ENCODE measurements at places on chromosomes 7 and 10.

- no peak for DNase-seq
- no peaks in the 10 kb centered on the region for H3K4me1 ChIP-seq
- no peak overlapping the region for H3K27ac ChIP-seq
- no peaks in the 10 kb centered on the region for H3K27me3 ChIP-seq
Observed at GRCh38 chr10:127302343-127302742, 106.0 kb upstream of the INSYN2A start.

- H3K4me3 ChIP-seq: no peak overlapping the region
- no peaks in the 10 kb centered on the region for H3K27me3 ChIP-seq
- peak; percentile 25 for DNase-seq
- no peaks in the 10 kb centered on the region for H3K4me1 ChIP-seq
- H3K27ac ChIP-seq: no peak overlapping the region
Observed at GRCh38 chr7:142556740-142557139, 192.5 kb upstream of the PRSS1 start.

- DNase-seq: no peak
- no peaks in the 10 kb centered on the region for H3K27me3 ChIP-seq
- no peaks in the 10 kb centered on the region for H3K36me3 ChIP-seq
- no peak overlapping the region for H3K4me3 ChIP-seq
- no peak overlapping the region for H3K27ac ChIP-seq
Observed at GRCh38 chr10:48224979-48225560, 49.4 kb downstream of the FRMPD2 start.

GRCh38 chr7:40015790-40016296 lies 65.8 kb downstream of the CDK13 start:
- DNase-seq: peak; percentile 56
- H3K4me3 ChIP-seq: no peak overlapping the region
- no peaks in the 10 kb centered on the region for H3K27me3 ChIP-seq

DNA sequence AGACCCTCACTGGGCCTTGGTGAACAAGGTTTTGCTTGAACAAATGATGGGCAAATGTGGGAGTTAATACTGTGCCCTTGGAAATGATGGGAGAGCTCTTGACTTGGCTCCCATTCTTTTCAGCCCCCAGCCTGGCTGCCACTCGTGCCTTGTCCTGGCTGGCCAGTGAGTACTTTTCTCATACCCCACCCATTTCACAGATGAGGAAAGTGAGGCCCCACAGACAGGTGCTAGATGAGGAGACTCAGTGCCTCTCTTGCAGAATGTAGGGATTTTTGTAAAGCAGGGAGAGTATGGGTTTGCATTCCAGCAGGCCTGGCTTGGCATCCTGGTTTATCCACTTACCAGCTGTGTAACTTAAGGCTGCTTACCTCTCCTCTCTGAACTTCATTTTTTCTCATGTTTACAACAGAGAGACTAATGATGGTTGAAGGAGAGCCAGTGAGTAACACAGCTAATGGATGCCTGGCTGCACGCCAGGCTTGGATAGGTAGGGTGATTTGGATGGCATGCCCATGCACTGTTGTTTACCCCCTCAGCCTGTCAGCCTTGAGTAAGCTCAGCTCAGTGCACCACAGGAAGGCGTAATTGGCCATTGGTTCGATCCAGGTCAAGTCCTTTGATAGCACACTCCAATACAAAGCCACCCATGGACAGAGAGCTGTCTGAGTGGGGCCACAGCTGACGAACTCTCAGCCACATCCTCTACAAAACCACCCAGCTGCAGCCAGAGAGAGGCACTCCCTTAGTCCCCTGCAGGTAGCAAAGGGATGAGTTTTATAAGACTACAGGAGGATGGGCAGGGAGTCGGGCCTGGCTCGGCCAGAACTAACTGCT lies 436.8 kb downstream of the RPS24 start:
- no peaks in the 10 kb centered on the region for H3K36me3 ChIP-seq
- no peak overlapping the region for H3K4me3 ChIP-seq
- H3K4me1 ChIP-seq: peaks cover 25% of the 10 kb centered on the region
- H3K27ac ChIP-seq: no peak overlapping the region
- no peaks in the 10 kb centered on the region for H3K27me3 ChIP-seq

- no peaks in the 10 kb centered on the region for H3K36me3 ChIP-seq
- H3K27me3 ChIP-seq: no peaks in the 10 kb centered on the region
- H3K4me3 ChIP-seq: no peak overlapping the region
Observed at GRCh38 chr7:46210467-46210866, 289.4 kb upstream of the IGFBP3 start.

GRCh38 chr10:63713191-63714144 lies 192.3 kb downstream of the REEP3 start:
- H3K4me1 ChIP-seq: peaks cover 42% of the 10 kb centered on the region
- H3K27ac ChIP-seq: peak overlapping the region; percentile 74
- no peak overlapping the region for H3K4me3 ChIP-seq
- H3K36me3 ChIP-seq: no peaks in the 10 kb centered on the region

DNA sequence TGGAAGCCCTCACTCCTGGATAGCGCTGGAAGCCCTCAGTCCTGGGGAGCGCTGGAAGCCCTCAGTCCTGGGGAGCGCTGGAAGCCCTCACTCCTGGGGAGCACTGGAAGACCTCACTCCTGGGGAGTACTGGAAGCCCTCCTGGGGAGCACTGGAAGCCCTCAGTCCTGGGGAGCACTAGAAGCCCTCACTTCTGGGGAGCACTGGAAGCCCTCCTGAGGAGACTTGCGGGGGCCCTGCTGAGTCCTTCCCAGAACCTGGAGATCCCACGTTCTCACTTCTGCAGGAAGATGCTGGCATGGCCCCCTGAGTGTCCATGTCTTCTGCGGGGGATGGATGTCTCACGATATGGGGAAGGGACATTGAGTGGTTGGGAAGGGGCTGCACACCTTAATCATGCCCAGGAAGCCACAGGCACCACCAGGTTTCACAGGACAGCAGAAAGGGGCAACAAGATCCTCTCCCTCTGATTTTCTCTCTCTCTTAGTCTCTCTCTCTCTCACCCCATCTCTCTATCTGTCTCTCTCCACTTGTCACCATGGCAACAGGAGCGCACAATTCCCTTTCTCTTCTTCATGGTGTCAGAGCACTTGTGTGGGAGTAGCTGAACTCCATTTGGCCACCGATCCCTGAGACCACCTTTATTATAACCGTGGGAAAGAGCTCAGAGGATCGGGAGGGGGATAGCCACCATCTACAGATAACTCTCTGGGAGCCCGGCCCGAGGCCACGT lies 267.0 kb downstream of the TCERG1L start:
- H3K4me3 ChIP-seq: no peak overlapping the region
- no peak overlapping the region for H3K27ac ChIP-seq
- H3K4me1 ChIP-seq: no peaks in the 10 kb centered on the region
- no peak for DNase-seq
- H3K27me3 ChIP-seq: peaks cover 12% of the 10 kb centered on the region
- H3K36me3 ChIP-seq: no peaks in the 10 kb centered on the region

GRCh38 chr10:95332666-95333249 lies 42.0 kb upstream of the PDLIM1 start:
- peaks cover 29% of the 10 kb centered on the region for H3K36me3 ChIP-seq
- no peak overlapping the region for H3K4me3 ChIP-seq
- peaks cover 8% of the 10 kb centered on the region for H3K4me1 ChIP-seq
- DNase-seq: no peak
- no peak overlapping the region for H3K27ac ChIP-seq
- H3K27me3 ChIP-seq: no peaks in the 10 kb centered on the region

GRCh38 chr7:336810-337566 lies 47.0 kb downstream of the FOXL3 start:
- no peaks in the 10 kb centered on the region for H3K36me3 ChIP-seq
- no peak overlapping the region for H3K4me3 ChIP-seq
- H3K4me1 ChIP-seq: peaks cover 37% of the 10 kb centered on the region

- no peak overlapping the region for H3K27ac ChIP-seq
- no peak overlapping the region for H3K4me3 ChIP-seq
- no peaks in the 10 kb centered on the region for H3K36me3 ChIP-seq
- DNase-seq: peak; percentile 67
- peaks cover 3% of the 10 kb centered on the region for H3K4me1 ChIP-seq
Observed at GRCh38 chr7:23055582-23056178, 41.8 kb upstream of the HYCC1 start.

DNA sequence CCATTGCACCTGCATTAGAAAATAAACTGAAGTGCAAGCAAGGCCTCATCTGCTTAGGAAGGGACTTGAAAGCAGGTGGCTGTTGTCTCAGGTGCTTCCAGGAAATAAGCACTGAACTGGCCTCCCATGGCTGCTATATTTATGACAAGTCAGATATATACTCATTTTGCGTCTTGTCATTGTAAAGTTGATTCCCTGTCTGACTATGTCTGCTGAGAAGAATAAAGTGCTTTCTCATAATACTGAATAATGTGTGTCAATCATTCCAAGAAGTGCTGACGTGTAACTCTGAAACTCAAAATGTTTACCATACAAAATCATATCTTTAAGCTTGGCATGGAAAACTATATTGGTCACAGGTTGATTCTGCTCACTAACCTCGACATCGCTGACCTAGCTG lies 44.9 kb upstream of the SVOPL start:
- no peaks in the 10 kb centered on the region for H3K36me3 ChIP-seq
- no peaks in the 10 kb centered on the region for H3K4me1 ChIP-seq
- H3K27ac ChIP-seq: no peak overlapping the region
- H3K27me3 ChIP-seq: peaks cover 2% of the 10 kb centered on the region
- H3K4me3 ChIP-seq: no peak overlapping the region

GRCh38 chr7:6630007-6630849 lies 6.9 kb upstream of the ZNF316 start:
- H3K27ac ChIP-seq: no peak overlapping the region
- no peak overlapping the region for H3K4me3 ChIP-seq
- H3K36me3 ChIP-seq: peaks cover 1% of the 10 kb centered on the region
- H3K4me1 ChIP-seq: no peaks in the 10 kb centered on the region
- H3K27me3 ChIP-seq: no peaks in the 10 kb centered on the region
- DNase-seq: no peak

- no peak for DNase-seq
- H3K4me1 ChIP-seq: no peaks in the 10 kb centered on the region
- H3K36me3 ChIP-seq: no peaks in the 10 kb centered on the region
Observed at GRCh38 chr10:121984463-121984862, 4.5 kb upstream of the TACC2 start.

DNA sequence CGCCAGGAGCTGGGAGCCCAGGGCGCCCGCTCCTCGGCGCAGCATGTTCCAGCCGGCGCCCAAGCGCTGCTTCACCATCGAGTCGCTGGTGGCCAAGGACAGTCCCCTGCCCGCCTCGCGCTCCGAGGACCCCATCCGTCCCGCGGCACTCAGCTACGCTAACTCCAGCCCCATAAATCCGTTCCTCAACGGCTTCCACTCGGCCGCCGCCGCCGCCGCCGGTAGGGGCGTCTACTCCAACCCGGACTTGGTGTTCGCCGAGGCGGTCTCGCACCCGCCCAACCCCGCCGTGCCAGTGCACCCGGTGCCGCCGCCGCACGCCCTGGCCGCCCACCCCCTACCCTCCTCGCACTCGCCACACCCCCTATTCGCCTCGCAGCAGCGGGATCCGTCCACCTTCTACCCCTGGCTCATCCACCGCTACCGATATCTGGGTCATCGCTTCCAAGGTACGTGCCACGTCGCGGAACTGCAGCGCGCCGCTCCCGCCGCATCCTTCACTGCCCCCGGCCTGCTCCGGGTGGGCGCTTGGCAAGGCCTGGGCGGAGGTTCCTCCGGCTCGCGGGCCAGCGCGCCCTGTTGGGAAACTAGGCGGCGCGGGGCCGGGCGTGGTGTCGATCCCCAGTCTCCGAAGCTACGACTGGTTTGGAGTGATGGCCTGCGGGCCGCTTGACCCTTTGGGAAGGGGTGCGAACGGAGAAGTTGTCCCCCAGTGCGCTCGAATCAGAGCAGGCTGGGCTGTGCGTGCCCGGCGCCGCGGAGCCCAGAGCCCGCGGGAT lies 868 bp downstream of the EMX2 start:
- H3K36me3 ChIP-seq: no peaks in the 10 kb centered on the region
- no peak for DNase-seq
- peak overlapping the region; percentile 92 for H3K27ac ChIP-seq
- H3K27me3 ChIP-seq: peaks cover 99% of the 10 kb centered on the region

GRCh38 chr10:31977440-31978155 lies 49.0 kb upstream of the ARHGAP12 start:
- DNase-seq: peak; percentile 51
- peak overlapping the region; percentile 38 for H3K27ac ChIP-seq
- no peaks in the 10 kb centered on the region for H3K4me1 ChIP-seq
- H3K27me3 ChIP-seq: no peaks in the 10 kb centered on the region
- no peak overlapping the region for H3K4me3 ChIP-seq

DNA sequence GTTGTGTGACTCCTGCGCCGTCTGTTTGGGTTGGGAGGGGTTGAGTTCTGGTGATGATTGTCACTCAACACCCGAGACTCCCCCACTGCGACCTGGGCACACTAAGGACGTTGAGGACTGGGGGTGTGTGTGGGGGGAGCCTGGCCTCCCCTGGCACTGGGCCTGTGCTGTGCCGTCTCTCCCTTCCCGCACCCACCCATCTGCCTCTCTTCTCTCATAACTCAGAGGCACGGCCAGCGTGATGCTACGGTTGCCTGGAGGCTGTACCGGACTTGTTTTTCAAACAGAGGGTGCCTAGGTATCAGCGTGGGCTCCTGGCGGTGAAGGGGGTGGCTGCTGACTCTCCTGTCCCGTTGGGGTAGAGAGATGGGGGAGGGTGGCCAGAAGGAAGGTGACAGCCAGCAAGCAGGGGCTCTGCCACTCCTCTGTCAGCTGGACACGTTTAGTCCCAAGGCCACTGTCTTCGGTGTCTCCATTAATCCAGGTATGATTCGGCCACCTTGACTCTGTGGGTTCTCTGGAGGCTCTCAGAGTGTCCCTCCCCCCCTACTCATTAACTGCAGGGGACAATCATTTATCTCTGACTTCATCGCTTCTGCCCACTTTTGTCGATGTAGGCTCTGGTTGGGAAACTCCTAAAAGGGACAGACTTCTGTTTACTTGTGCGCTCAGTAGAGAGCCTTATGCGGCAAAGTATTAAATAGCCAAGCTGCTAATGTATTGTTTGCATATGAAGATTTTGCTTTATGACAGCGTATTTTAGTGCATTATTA lies 56.5 kb upstream of the PFKFB3 start:
- H3K4me3 ChIP-seq: peak overlapping the region; percentile 77
- H3K36me3 ChIP-seq: no peaks in the 10 kb centered on the region
- peaks cover 27% of the 10 kb centered on the region for H3K4me1 ChIP-seq
- peaks cover 5% of the 10 kb centered on the region for H3K27me3 ChIP-seq
- no peak for DNase-seq

- H3K4me3 ChIP-seq: peak within 1 kb of the TSS; percentile 80
- H3K27ac ChIP-seq: peak within 1 kb of the TSS; percentile 83
- H3K27me3 ChIP-seq: peaks cover 2% of the 10 kb centered on the region
- DNase-seq: peak; percentile 95
- peaks cover 4% of the 10 kb centered on the region for H3K36me3 ChIP-seq
- H3K4me1 ChIP-seq: peaks cover 32% of the 10 kb centered on the region
Observed at GRCh38 chr7:129188372-129188891, at the start of gene SMO. SMO (plus strand) TSS chr7:129188633; CDS start chr7:129189152, 519 bp downstream.

GRCh38 chr7:120064565-120064964 lies 208.4 kb upstream of the KCND2 start:
- H3K36me3 ChIP-seq: no peaks in the 10 kb centered on the region
- H3K27ac ChIP-seq: no peak overlapping the region
- no peaks in the 10 kb centered on the region for H3K4me1 ChIP-seq
- H3K4me3 ChIP-seq: no peak overlapping the region
- no peaks in the 10 kb centered on the region for H3K27me3 ChIP-seq
- DNase-seq: no peak
